ENCODE measurements at places on chromosomes 7 and 10. TPM values are rescaled to one million over a fixed set of nuclear protein-coding genes. Genes with fewer than 3 reads are reported as not detected.

The TNPO3 gene
- 57.3 TPM for total RNA-seq

The TIMM23 gene
- total RNA-seq = 99.2 TPM

GRCh38 chr10:34047389-34047788 lies 712.9 kb upstream of the NRP1 start:
- no peak for DNase-seq

DNA sequence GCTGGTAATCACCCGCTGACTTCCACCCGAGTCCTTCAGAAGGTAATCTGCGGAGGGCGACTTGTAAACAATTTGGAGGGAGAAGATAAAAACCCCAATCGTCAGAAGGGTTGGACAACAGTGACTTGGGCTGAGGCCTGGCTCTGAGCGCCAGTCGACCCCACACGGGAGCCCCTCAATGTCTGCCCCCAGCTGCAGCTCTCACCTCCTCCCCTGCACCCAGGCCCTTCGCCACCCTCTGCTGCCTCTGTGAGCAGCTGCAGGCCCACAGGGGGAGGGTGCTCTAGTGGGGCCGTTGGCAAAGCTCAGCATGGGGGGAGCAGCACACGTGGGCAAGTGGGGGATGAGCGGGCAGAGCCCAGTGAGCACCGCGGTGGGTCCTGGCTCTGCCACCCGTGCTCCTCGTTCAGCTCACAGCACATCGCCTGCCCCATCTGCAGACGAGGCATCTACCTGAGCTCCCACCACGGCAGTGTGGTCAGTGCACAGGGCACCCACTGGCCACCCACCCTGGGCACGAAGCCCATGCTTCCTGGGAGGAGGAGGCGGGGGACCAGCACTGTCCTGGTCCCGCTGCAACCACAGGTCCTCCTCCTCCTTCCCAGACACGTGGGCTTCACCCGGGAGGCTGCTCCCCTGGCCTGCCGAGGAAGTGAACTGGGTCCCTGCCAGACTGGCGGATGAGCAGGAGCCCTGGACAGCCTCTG lies 280.5 kb downstream of the ELFN1 start:
- no peak for DNase-seq

DNA sequence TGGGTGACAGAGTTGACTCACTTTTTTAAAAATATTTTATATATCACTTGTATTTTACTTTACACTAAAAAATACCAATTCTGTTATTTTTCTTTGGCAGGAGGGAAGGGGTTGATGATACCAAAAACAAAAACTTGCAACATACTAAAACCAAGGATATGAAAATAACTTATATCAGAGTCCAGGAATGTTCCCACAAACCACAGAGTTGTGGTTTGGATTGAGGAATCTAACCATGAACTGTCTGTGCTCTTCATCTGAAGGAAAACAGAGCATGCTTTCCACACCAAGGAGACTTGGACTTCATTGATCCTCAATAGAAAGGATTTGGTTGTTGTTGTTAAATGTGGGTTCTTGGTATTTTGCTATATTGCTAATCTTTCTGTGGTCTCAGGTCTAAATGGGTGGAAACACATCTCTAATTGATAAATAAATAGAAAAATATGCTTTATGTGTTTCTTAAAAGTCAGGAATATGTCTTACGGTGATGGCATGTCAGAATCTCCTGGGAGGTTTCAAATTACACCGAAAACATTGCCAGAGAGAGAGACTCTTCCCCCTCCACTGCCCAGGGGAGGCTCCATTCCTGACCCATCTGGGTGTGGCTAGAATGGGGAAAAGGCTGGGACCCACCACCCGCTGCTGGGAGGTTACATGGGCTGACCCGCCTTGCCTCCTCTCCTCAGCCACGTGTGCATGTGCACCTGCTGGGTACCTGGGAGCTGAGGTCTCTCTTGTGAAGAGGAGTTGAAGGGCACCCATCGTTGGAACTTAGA lies 46.9 kb upstream of the STK17A start:
- peak; percentile 57 for DNase-seq

- DNase-seq = no peak
Observed at GRCh38 chr7:99140813-99141212, 3.1 kb downstream of the SMURF1 start.

GRCh38 chr10:15714847-15715246 lies 4.9 kb downstream of the ITGA8 start:
- DNase-seq = no peak

The OGDHL gene
- total RNA-seq = 2.6 TPM

- DNase-seq = no peak
Observed at GRCh38 chr7:41446606-41447449, 256.1 kb downstream of the INHBA start.

The ASAH2 gene
- 14.0 TPM for total RNA-seq

DNA sequence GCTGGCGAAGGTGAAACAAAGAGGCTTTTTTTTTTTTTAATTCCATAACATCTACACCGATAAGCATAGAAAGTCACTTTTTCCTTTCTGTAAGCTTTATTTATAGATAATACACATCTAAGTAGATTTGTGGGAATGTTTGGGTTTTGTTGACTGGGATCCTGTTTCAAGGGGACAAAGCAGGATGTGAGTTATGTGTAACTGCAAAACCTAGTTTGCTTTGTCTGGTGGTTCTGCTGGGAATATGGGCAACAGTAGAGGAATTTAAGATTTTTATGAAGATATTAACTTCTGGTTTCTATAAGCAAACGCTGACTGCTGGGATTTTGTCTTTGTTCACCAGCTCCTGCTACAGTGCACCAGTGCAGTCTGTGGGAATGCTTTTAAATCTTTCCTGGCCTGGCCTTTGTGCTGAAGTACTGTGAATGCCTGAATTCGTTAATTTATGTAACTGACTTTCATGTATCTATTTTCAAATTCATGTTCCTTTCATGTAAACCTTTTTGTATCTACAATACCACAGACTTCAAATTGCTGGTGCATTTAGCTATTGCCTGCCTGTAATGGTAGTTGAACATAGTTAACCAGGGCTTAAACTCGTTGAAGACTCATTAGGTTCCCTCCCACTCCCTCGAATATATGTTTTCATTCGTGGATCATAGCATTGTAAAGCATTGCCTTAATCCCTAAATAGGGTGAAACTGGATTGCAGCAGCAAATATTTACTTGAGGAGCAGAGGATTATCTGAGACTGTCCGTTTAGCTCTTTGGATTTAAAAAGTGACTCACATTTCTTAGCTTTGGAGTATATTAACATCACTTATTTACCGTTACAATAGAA lies 1.5 kb downstream of the KLHL7 start:
- peak; percentile 28 for DNase-seq

DNA sequence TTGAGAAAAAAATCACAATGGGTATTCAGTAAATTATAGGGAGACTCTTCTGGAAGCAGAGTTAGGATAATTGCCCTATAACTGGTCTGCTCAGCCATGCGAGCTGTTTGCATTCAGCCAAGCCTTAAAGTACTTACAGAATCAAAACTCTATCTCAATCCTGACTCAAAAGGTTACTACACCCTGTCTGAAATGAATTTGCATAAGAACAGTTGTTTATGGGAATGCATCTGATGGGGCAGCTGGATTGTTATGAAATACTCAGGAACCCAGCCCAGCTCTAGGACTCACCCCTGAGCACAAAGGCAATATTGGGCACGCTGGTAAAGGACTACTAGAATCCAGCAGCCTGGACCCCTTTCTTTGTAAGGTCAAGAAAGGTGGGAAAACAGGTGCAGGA lies 38.8 kb downstream of the AKR1B15 start:
- no peak for DNase-seq

The APBB1IP gene
- not detected for total RNA-seq

The NCF1 gene
- total RNA-seq = not detected

The PNLIPRP3 gene
- total RNA-seq = not detected

GRCh38 chr10:115167751-115168150 lies 74.6 kb downstream of the ATRNL1 start:
- no peak for DNase-seq
